HuH-7.5 (cell line): ENCODE measurements at places on chromosomes 3 and 15.

- DNase-seq: no peak
Measured at GRCh38 chr15:32636908-32637567, 4.5 kb upstream of the SCG5 start.

- no peak for DNase-seq
Measured at GRCh38 chr3:32601722-32602121, 31.1 kb upstream of the DYNC1LI1 start.

DNA sequence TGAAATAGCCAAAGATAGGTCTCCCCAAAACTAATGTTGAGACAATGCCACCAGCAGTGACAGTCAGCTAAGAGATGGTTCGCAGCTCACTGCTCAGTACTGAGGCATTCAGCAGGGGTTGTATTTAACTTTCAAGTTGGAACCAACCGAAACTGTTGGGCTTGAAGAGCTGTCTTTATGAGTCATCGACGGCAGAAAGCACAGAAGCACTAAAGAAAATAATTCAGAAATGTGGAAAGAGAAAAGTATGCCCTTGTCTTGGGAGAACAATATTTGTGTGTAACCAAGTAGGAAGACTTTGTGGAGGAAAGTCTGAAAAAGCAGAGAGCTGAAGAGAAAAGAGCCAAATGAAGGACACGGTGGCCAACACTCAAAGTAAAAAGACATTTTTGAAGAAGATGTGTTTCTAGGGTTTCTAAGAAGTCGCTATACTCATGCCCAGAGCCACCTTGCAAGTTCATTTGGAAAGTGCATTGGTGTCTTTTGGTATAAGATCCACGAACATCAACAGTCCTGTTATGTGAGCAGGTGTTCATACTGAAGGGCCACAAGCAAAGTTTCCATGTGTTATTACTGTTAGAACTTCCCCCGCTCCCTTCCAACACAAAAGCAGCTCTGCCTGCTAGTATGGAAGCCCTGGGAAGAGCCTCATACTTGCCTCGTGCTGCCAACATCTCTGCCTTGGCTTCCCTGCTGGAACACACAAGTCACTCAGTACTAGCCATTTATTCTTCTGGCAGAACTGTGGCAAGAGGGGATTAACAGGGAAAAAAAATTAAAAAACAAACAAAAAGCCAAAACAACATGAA lies 4.1 kb upstream of the RARB start:
- DNase-seq: no peak

GRCh38 chr3:71309342-71309741 lies 274.2 kb downstream of the FOXP1 start:
- DNase-seq: no peak

- no peak for DNase-seq
Measured at GRCh38 chr3:48415251-48415953, 14.5 kb downstream of the PLXNB1 start.
